ENCODE measurements at places on chromosomes 1 and 21.

GRCh38 chr1:22969304-22969709 lies 3.4 kb downstream of the LACTBL1 start:
- DNase-seq, result no peak

GRCh38 chr1:198440842-198441241 lies 99.6 kb downstream of the ATP6V1G3 start:
- DNase-seq, result no peak

- DNase-seq, result no peak
These were observed 1.7 kb downstream of the RLF start for GRCh38 chr1:40162753-40163441.

GRCh38 chr1:41780322-41780721 lies 138.4 kb downstream of the HIVEP3 start:
- no peak for DNase-seq

DNA sequence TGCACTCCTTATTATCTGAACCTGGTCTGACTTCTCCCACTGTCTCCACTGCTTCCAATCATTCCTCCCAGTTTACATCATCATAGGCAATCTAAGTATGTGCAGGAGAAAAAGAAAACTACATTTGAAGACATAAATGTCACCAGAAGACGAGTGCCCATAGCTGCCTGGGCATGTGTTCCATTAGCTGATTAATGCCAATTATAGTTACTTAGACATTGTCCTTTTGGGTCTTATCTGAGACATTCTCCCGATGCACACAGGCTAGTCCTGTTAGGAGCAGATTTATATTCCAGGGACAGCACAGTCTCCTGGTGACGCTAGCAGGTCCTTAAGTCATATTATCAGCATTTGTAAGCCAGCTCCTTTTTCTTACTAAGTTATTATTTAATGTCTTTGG lies 52.6 kb upstream of the PTGFRN start:
- DNase-seq, result no peak

GRCh38 chr21:42010507-42011495 lies 641 bp upstream of the ZBTB21 start:
- DNase-seq, result peak; percentile 11

DNA sequence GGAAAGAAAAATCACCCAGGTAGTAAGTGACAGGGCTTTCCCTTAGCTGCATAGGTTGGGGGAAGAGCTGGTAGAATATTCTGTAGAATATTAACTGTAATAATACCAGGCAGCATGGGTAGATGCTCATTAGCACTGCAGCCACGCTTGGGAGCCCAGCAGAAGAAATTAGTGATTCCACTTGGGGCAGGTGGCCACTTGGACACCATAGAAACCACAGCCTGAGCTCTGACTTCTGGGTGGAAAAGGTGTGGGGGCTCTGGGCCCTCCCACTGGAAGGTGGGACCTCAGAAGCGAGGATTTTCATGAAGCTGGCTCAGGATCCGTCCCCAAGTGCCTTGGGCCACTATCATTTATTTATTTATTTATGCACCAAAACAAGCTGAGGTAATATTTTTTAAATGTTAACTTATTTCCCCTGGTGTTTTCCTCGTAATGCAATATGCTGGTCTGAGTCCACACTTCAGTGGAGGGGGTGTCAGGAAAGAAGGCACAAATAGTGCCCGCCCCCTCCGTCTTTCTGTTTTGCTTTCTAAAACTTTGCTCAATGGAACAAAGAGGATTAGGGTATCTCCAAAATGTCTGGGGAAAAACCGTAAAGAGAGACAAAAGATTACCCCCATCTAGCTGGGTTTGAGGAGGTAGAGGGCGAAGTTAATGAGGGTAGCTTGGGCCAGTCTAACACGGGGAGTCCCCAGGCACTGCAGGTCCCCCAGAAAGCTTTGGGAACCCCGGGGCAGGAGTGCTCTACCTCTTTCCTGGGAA lies 75.2 kb upstream of the GADD45A start:
- no peak for DNase-seq

- no peak for DNase-seq
These were observed 42.2 kb upstream of the LYST start for GRCh38 chr1:235908742-235909520.

DNA sequence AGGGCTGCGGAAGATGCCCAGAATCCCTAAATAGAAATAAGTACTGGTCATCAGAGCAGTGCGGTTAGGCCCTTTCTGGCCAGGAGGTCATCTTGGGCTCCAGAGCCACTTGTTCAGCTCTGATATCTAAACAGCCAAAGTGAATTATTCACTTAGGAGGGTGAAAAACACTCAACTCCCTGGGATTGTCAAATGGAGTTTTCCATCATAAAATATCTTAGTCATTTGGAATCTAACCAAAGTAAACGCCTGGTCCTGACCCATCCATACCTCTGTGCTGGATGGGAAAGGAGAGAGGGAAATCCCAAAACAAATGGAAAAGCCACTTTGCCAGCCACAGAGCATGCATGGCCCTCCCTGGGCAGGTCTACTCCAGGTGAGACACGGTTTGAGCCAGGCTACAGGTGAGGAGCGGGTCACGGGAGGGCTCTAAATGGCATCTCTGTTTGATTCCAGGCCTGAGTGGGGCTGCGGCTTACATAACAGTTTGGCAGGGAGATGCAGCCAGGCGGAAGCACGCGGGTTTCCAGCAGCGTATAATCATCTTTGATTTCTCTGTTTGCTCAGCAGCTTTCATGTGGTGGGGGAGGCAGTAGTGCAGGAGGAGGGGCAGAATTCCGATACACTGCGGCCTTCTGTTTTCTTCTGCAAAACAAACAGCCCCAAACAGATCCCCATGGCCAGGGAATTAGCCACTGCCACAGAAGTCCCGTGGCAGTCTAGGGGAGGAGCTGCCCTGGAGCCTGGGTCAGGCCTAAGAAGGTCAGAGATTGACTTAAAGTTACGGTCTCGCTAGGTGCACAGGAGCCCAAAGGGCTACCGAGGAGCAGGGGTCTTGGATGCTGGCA lies 59.1 kb upstream of the ZNF648 start:
- no peak for DNase-seq

DNA sequence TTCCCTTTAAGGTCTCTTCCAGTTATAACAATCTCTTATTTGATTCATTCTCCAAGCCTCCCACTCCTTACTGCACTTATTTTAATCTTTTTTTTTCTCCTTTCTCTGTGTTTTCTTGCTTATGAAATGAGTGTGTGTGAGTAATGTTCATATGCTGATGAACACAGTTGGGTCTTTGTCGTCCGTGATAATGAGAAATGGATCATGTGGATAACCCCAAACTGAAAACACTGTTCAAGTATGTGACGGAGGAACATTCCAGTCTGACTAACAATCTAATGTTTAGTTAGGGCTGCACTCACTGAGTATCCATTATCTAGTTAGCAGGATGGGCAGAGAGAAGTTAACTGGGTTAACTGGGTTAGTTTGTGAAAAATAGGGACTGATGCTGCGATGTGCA lies 253.1 kb upstream of the DUSP10 start:
- no peak for DNase-seq

DNA sequence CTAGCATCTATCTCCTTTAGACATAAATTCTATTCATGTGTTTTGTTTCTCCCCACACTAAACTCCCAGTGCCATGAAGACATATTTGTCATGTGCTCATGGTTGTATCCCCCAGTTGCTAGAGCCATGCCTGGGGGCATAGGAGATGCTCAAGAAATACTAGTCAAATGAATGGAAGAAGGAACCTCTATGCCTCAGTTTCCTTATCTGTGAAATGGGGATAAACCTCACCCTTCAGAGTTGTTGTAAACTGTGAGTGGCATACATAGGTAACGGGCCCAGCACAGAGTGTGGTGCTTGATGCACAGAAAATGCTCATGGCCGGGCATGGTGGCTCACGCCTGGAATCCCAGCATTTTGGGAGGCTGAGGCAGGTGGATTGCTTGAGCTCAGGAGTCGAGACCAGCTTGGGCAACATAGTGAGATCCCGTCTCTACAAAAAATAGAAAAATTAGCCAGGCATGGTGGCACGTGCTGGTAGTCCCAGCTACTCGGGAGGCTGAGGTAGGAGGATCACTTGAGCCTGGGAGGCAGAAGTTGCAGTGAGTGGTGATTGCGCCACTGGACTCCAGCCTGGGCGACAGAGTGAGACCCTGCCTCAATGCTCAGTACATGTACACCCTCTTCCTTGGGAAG lies 8.7 kb downstream of the LDLRAD2 start:
- DNase-seq, result no peak

DNA sequence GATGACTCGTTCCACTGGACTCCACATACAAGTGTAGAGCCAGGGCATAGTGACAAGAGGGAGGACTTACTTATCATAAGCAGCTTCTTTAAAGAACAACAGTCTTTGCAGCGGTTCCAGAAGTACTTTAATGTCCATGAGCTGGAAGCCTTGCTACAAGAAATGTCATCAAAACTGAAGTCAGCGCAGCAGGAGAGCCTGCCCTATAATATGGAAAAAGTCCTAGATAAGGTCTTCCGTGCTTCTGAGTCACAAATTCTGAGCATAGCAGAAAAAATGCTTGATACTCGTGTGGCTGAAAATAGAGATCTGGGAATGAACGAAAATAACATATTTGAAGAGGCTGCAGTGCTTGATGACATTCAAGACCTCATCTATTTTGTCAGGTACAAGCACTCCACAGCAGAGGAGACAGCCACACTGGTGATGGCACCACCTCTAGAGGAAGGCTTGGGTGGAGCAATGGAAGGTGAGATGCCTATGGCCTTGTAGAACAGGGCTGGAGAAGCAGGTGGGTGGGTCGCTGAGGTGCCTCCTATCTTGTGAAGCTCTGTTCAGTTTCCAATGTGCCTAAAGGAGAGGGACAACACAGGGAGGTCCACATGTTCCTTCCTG lies 12.1 kb downstream of the MIA3 start:
- no peak for DNase-seq

DNA sequence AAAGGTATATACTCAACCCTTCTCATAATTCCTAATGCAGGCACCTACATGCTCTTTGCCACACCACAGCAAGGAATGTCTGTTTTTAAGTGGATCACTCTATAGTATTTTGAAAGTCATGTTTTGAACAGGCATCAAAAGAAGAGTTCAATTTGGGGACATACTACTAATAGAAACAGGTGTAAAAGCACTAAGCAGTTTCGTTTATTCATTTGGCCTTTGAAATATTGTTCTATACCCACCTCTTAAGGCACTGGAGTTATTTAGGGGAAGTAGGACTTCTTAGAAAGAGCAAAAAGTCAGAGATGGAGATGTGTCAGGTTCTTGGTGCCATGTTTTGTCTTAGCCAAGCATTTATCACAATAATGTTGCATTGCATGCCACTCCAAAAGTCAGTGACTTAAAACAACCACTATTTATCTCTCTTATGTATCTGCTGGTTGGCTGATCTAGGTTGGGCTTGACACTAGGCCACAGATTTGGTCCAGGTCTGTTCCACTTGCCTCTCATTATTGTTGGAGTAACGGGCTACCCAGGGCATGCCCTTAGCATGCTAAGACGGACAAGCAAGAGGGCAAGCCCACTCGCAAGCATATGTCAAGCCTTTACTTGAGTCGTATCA lies 107.5 kb downstream of the RGL1 start:
- DNase-seq, result no peak

DNA sequence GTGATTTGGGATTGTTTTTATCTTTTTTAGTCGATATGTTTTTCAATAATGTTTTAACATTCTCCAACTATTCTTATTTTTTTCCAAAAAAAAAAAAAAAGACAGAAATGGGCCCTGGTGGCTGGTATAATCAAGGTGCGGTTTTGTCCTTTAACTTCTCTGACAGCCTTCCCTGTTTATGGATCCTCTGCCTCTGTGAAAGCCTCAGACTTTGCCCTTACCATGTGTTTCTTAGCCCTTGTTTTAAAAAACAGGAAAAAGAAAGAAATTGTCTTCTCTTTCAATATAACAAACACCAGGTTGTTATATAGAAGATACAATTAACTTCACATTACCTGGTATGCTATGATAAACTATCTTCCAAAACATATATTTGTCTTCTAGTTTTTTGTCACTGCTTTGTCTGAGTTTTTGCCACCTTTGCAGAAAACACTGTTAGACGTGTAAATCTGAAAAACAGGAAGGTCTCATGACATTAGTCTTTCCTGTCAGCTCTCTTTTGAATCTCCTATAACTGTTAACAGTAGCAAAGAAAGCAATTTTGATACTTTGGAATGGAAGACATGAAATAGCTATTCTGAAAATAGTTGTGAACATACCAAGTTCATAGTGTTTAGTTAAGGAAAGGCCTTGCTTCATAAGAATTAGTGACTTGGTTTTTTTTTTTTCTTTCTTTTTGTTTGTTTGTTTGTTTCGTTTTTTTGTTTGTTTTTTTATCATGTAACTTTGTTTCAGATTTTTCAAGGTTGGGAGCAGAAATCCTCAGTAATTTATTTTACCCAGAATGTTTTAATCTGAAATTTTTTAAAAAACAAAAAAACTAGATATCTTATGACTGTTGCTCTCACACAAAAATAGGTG lies 31.7 kb upstream of the CACYBP start:
- DNase-seq, result no peak

- no peak for DNase-seq
These were observed 5.4 kb upstream of the EXO1 start for GRCh38 chr1:241842565-241842964.

GRCh38 chr1:165290148-165290547 lies 66.4 kb downstream of the LMX1A start:
- DNase-seq, result no peak

GRCh38 chr1:32275424-32275823 lies 16.5 kb upstream of the HDAC1 start:
- DNase-seq, result no peak

- no peak for DNase-seq
These were observed 46.8 kb upstream of the TARDBP start for GRCh38 chr1:10965546-10966226.

DNA sequence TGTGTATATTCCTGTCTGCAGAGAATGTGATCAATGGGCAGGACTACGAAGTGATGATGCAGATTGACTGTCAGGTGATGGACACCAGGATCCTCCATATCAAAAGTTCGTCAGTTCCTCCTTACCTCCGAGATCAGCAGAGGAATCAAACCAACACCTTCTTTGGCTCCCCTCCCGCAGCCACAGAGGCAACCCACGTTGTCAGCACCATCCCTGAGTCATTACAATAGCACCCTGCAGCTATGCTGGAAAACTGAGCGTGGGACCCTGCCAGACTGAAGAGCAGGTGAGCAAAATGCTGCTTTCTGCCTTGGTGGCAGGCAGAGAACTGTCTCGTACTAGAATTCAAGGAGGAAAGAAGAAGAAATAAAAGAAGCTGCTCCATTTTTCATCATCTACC lies 65.2 kb downstream of the OLFML2B start:
- no peak for DNase-seq

DNA sequence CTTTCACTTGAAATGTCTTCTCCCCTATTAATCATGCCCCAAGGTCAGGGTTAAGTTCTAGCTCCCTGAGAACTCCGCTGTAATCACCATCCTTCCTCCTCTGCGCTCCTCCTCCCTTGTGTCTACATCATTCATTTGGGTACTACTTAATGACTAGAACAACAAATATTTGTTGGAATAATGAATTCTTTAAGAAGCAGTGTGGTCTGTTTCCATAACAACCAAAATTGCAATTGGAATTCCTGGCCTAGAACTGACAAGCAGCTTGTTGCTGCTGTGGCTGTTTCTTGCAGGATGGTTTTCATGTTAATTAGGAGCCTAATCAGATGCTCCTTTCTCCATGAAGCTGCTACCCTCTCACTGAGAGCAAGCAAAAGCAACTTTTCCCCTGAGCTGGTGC lies 192.5 kb downstream of the ZZZ3 start:
- DNase-seq, result no peak

GRCh38 chr21:38495696-38496095 lies 2.6 kb downstream of the ERG start:
- DNase-seq, result no peak

- no peak for DNase-seq
These were observed 5.0 kb upstream of the RGS18 start for GRCh38 chr1:192153276-192153675.

- no peak for DNase-seq
These were observed 87.0 kb upstream of the BTG3 start for GRCh38 chr21:17699524-17700189.

- no peak for DNase-seq
These were observed 642 bp upstream of the ST3GAL3 start for GRCh38 chr1:43706598-43707189.

Measured in activated CD8-positive, alpha-beta memory T cell treated with anti-CD3 and anti-CD28 coated beads for 1 hour (primary cell).